Ovary (tissue), 10 donors: ENCODE measurements at places on chromosomes 6 and 20.

GRCh38 chr20:20513720-20514119 is 145.8 kb downstream of the INSM1 start:
- no peak for DNase-seq

GRCh38 chr20:62956387-62957135 is 4.1 kb downstream of the SLC17A9 start:
- DNase-seq: no peak

DNA sequence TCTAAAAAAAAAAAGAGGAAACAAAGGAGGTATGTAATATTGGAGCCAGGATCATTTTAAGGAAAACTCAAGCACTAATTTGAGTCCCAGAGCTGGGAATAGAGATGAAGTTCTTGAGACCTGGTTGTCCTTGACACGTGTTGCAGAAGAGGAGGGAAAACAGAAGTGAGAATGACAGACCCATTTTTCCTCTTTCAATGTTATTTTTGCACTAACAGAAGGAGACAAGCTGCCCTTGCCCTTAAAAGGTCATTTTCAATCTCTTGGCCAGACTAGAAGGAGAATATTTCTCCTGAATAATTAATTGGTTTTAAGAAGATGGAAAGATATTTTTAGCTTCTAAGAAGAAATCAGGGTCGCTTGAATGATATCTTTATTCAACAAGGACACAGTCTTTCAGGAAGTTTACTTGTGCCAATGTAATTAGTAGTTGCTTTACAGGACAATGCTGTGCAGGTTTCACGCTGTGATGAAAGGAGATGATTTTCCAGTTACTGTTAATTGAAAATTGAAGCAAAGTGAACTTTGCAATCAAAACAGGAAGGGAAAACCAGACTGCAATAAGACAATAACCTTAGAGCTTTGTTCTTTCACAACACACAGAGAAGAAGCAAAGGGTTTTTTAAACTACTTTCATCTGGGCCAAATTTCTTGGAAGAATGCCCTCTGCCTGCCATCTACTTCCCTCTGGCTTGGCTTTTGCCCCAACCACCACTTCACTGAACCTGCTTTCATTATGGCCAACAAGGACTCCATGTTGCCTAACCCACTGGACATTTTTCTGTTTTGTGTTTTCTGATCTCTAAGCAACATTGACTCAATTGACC is 107.8 kb upstream of the SHLD1 start:
- no peak for DNase-seq

DNA sequence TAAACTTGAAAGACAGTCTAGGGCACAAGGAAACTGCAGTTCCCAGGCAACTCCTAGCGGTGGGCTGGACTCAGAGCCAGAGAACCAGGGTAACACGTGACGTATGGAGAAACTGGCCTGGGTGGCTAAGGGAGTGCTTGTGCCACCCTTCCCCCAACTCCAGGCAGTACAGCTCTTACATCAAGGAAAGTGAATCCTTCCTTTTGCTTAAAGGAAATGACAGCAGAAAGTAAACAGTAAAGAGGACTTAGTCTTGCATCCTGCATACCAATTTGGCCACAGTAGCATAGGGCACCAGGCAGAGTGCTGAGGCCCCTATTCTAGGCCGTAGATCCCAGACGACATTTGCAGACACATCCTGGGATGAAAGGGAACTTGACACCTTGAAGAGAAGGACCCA is 322.8 kb downstream of the CD109 start:
- DNase-seq: no peak

- no peak for DNase-seq
Observed at GRCh38 chr20:9036593-9036992, 32.3 kb upstream of the PLCB4 start.
